ENCODE measurements at places on chromosomes 6 and 20.

- DNase-seq, result no peak
These were observed 481.4 kb downstream of the MAFB start for GRCh38 chr20:40207655-40208054.

- no peak for DNase-seq
These were observed 61.5 kb downstream of the MAP3K7 start for GRCh38 chr6:90525421-90525820.

DNA sequence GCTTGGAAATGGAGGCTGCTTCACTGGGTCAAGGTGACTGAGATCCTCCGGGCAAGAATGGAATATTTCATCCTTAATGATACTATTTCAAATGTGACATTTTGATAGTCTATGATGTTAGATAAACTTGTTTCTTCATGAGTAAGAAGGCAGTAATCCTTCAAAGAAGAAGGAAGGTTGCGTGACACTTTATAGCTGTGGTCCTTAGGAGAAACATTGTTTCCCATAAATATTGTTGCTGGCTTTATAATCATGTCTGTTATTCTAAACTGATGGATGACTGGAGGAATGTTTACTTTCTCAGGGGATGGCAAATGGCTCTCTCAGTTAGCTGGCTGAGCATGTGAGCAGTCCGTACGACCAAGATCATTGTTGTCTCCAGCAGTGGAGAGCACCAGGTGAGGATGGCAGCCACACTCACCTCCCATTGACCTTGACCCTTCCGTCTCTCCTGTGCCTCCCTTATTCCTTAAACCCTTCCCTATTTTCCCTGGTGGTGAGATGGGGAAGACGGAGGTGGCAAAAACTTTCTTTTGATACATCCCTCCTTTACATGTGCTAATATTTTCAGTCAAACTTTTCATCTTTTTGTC is 171.2 kb upstream of the OLIG3 start:
- DNase-seq, result no peak

GRCh38 chr20:36060676-36061075 is 92.3 kb downstream of the CNBD2 start:
- DNase-seq, result no peak

DNA sequence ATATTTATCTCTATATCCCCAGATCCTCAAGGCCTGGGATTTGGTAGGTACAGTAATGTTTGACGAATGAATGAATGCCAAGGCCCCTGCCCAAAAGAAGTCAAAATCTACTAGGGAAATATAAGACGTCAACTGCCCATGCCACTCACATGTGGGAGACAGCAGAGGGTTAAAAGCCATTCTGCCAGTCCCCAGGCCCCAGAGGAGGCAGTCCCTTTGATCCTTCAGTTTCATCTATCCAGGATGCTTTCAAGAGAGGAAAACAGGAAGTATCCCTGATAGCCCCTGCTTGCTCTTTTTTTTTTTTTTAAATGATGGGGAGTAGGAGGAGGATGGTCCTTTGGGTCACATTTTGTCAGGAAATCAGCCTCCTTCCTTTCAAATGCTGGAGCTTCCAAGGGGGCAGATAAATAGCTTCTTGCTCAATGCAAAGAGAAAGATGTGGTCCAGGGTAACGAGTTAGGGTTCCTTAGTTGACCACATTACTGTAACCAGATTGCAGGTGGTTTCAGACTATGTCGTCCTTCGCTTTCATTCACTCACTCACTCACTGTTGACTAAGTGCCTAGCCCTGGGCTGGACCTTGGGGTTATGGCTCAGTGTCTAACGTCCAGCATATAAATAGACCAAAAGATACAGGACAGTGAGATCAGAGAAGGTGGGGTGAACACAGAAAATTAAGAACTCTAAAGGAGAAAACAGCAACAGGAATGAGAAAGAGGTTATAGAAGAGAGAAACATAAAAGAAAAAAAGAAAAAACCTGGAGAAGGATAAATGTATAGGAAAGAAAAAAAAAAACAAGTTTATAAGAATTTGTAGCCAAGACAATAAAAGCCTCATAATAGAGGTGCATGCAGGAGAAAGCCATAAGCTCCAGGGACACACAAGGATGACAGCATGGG is 64.6 kb upstream of the PIM1 start:
- DNase-seq, result no peak

DNA sequence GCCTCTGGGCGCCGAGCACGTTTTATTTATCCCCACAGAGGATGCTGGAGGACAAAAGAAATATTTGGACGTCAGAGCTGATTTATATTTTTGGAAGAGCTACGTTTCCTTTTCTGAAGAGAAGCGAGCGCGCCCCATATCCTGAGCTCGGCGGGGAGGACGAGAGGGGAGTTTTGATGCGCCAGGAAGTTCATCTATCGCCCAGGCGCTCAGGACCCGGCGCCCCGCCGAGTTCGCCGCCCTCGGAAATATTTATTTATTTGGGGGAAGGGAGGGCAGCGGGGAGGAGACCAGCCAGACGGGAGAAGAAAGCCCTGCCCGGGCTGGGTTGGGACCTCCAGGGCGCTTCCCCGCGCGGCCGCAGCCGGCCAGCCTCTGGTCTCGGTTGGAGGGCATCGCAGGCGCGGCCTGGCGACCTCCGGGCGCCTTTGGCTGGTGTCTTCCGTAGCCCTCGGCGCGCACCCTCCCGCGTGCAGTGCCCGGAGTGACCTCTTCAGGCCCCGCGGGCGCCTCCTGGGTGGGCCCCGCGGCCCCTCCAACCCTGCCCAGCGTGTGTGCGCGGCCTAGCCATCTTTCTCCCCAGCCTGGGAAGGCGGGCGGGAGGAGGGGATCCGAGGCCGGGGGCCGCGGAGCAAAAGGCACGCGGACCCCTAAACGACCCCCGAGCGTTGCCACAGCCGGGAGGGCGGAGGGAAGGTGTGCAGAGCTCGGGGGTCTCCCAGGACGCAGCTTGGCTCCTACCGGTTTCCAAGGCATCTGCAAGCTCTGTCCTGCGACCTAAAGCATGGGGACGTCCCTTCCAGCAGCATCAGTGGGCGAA is 5.4 kb upstream of the FOXF2 start:
- no peak for DNase-seq
